NCI-H446 treated with DMSO at 0.1 percent for 48 hours (cell line): ENCODE measurements at places on chromosomes 1 and 21.

DNA sequence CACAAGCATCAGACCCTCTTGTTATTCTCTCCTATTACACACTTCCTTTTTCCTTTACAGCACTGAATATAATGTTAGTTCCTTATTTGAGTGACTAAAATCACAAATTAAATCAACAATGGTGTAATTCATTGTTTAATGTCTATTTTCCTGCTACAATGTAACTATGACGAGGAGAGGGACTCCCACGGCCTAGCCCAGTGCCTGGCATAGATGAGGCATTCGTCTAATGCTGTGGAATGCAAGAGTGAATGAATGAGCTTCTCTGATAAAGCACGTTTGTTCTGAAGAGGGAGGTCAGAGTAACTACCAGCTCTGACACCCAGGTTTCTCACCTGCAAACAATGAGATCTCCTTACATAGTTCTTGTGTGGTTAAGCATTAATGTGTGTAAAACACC is 479.4 kb downstream of the OMA1 start:
- no peak for DNase-seq

- no peak for DNase-seq
Observed at GRCh38 chr1:167412072-167412471, 106.3 kb downstream of the CD247 start.

GRCh38 chr1:150562446-150563339 is 13.5 kb downstream of the ADAMTSL4 start:
- DNase-seq: no peak

- DNase-seq: no peak
Observed at GRCh38 chr1:12643079-12643478, 806 bp upstream of the AADACL4 start.

DNA sequence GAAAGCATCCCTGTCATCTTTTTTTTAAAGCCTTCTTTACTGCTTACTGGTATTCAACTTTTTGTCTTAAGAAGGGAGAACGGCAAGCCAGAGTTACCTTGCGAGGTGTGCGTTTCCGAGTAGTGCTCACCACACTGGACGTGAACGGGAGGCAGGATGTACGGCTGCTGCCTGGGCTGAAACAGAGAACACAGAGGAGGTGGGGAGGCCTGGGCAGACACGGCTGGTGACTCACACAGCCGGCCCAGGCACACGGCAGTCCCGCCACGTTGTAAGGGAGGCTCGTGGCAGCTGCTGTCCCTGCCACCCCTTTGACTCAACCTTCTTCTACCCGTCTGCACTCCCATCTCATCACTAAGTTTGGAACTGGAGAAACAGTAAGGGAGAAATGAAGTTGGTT is 105.8 kb downstream of the SMYD2 start:
- no peak for DNase-seq

- no peak for DNase-seq
Observed at GRCh38 chr1:214553142-214553710, 1.8 kb upstream of the PTPN14 start.

DNA sequence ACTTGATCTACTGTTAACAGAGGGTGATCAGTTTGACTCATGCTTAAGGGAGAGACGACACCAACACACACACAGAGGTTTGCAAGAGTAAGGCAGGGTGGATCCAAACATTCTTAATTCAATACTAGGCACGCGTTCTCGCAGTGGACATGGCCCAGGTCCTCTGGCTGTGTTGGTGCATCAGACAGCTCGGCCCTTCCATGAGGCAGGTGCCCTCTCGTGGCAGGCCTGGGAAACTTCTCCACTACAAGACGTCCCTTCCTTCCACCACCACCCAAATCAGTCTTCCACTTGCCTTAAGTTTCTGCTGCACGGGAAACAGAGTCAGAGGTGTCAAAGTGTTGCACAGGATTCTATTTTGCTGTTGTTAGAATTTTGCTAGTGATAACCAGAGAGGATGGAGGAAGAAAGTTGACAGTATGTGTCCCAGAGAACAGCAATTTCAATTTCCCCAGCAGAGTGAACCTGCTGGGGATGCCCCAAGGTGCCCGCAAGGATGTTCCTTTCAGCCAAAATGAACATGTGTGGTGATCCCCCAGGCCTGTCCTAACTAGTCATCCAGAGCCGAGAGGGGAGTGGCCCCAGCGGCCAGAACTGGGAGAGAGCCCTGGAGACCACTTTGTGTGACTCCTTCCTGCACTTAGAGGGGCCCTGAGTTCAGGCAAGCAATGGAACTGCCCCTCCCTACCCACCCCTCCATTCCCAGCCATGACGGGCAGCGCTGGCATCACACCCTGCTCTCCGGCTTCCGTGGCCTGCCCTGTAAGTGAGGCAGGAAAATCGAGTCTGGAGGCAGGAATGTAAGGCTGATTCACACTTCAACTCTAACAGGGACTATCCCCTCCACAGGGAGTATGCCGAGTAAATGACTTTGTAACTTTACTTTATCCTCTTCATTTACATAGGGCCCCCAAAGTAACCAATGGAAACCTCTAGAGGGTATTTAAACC is 34.8 kb downstream of the MX1 start:
- DNase-seq: no peak

- no peak for DNase-seq
Observed at GRCh38 chr1:111332190-111332589, 41.5 kb downstream of the CHIA start.

DNA sequence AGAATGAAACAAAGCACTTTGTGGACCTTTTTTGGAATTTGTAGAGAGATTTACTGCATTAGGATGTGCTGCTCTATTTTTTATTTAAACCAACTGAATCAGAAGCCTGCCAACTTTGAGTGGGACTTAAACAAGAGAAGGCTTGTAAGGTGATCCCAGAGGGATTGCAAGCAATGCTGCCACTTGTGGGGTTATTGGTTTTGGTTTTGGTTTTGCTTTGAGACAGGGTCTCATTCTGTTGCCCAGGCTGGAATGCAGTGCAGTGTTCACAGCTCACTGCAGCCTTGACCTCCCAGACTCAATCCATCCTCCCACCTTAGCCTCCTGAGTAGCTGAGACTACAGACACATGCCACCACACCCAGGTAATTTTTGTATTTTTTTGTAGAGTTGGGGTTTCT is 32.2 kb upstream of the GNG5 start:
- no peak for DNase-seq

- DNase-seq: no peak
Observed at GRCh38 chr1:72526926-72527325, 244.6 kb upstream of the NEGR1 start.

- DNase-seq: no peak
Observed at GRCh38 chr1:30194046-30194619, 529.3 kb downstream of the MATN1 start.

DNA sequence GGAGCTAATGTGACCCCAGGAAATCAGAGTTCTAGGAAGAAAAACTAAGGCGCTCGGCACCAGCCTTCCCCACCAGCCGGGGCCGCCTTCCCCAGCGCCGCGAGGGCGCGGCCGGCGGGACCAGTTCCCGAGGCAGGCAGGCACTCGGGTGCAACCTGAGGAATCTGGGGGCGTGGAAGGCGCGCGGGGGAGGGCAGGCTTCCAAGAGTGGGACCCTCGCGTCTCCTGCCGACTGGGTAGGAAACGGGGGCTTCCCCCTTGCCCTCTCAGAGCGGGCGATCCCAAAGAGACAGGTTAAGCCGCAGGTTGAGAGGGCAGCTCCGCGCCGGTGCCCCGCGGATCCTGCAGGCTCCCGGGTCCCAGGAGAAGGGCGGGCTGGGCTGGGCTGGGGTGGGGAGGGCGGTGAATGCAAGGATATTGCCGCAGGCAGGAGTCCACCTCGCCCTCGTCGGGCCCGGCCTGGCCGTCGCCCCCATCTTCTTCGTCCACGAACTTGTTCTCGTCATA is 431 bp downstream of the ARPC5 start:
- DNase-seq: no peak

DNA sequence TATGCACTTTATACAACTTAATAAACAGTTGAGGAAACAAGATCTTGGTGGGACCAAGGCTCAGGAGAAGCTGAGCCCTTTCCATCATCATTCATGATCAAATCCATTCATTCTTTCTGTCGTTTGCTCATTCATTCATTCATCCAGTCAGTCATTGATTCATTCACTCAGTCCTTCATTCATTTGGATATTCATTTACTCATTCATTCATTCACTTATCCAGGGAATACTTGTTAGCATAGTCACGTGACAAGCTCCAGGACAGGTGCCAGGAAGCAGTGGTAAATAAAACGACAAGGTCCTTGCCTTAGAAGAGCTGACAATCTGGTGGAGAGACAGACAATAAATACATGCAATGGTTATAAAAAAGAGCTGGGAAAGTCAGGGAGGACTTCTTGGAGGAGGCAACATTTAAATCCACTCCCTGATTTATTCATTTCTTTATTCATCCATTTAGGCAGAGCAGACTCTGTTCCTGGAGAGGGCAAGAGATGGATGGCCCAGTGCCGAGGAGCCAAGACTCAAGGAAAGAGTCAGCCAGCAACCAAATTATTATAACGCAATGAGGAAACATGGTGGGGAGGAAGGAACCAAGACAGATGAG is 74.1 kb upstream of the CASZ1 start:
- no peak for DNase-seq

GRCh38 chr1:164771619-164772361 is 212.8 kb downstream of the PBX1 start:
- no peak for DNase-seq

- no peak for DNase-seq
Observed at GRCh38 chr21:41754479-41754891, 12.4 kb downstream of the RIPK4 start.

DNA sequence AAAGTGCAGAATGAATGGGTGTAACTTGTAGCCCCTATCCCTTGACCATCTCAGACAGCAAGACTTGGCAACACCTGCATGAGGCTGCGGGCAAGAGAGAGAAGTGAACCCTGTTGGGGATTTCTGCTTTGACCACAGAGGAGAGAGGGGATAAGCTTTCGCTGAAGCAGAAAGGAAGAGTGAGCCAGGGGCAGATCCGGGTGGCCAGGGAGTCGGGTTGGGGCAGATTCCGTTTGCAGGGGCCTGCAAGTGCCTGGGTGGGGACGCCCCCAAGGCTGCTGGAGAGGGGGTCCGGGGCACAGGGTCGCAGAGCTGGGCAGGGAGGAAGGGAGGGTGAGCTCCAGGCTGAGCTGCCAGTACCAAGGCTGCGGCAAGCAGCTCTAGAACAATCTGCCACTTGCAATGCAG is 25.3 kb upstream of the PIK3CD start:
- no peak for DNase-seq

GRCh38 chr21:40337981-40338380 is 470.7 kb downstream of the PCP4 start:
- DNase-seq: no peak

DNA sequence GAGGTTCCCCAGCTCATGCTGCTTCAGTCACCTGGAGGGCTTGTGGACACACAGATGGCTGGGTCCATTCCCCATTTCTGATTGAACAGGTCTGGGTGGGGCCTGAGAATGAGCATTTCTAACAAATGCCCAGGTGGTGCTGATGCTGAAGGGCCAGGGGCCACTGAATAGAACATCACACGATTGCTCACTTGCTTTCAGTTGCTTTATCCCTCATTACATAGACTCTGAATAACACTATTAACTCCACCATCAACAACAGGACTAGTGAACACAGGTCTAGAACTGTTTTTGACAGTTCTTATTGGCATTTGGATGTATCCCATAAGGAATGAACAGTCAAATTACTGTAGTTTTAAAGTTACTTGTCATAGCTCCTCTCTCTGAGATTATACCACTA is 12.1 kb downstream of the TRAPPC10 start:
- DNase-seq: no peak
